ENCODE measurements at places on chromosomes 7 and 10.

GRCh38 chr7:25665374-25665773 is 437.1 kb upstream of the NPVF start:
- DNase-seq = no peak

- DNase-seq = no peak
These were observed 64.3 kb downstream of the PDGFA start for GRCh38 chr7:455110-455928.

DNA sequence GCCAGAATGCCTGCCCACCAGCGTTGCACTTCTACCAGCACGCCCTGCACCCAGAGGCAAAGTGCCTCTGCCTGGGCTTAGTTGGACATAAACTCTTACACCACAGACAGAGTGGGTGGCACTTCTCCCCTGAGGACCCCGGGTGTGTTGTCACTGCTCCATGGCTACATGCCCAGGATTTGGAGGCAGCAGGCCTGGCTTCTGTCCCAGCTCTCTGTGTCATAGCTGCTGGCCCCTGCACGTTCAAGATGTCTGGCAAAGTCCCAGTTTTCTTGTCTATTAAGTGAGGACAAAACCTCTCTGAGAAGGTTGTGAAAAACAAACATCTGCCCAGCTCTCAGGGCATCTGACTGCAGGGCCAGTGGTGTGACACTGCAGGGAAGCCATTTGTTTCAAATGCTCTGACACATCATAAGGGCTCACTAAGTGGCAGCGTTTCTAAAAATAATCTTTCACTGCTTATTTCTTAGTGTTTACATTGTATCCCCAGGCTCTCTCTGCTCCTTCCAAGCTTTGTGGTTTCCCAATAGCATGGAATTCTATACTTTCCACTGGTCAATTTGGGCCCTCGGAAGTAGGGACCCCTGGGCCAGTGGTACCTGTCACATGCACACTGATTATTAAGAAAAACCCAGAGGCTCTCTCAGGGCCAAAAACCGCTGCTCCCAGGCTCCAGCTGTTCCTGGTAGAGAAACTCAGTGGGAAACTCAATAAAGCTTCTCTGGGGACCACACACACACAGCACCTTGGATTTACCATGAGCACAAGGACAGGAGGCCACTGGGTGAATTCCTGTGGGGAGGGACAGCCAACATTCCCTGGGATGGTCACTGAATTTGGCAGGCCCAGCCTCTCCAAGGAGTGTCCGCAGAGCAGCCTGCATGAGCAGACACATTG is 86.2 kb upstream of the ANLN start:
- DNase-seq = no peak

GRCh38 chr7:2014391-2015241 is 218.1 kb downstream of the MAD1L1 start:
- DNase-seq = no peak

DNA sequence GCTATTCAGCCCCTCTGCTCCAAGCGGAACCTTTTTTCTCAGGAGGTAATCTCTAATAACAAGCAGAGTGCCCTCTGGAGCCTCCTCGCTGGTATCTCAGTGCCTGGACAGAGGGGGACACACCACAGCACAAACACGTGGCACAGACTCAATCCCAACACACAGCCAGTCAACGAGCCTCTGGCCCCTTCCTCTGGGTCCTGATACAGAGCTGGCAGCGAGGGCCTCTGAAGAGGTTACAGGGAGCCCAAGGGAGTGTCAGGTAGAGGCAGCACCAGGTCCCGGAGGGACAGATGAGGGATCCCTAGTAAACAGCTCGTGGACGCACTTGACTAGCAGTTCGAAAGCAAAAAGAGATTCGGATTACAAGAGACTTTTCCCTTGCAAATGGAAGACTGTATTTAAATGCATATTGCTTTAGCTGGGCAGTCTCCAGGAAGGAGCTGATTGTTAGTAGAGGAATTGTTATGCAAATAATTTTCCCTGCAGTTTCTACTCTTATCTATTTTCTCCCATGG is 14.1 kb downstream of the CXCL12 start:
- no peak for DNase-seq

DNA sequence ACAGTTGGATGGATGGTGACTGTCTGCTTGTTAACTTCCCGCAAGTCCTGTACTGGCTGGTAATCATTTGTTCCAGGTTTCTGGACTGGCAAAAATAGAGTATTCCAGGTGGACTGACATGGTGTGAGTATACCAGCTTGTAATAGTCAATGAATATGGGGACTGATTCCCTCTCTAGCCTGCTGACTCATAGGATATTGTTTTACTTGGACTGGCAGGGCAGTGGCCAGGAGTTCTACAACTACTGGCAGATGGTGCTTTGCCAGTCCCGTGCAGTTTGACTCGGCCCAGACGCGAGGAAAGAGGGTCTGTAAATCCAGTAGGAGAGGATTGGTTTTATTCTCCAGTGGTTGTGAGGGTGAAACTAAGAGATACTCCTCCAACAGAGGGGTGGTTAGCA is 78.0 kb downstream of the PRR15 start:
- no peak for DNase-seq

DNA sequence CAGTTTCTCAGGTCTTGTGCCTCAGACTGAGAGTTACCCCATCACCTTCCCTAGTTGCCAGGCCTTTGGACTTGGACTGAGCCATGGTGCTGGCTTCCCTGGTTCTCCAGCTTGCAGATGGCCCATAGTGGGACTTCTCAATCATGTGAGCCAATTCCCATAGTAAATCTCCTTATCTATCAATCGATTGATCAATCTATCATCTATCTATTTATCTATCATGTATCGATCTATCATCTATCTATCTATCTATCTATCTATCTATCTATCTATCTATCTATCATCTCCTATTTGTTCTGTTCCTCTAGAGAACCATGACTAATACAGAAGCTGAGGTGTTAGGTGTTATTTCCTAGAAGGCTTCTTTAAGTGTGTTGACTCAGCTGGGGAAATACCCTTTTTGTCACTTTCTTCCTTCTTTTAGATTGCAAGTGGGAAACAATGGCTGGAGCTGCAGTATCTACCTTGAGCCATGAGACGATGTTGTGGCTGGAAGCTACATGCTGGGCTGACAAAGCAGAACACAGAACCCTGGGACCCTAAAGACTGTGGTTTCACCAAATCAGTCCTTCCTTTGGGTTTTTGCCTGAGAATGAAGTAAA is 234.7 kb upstream of the GLI3 start:
- no peak for DNase-seq

DNA sequence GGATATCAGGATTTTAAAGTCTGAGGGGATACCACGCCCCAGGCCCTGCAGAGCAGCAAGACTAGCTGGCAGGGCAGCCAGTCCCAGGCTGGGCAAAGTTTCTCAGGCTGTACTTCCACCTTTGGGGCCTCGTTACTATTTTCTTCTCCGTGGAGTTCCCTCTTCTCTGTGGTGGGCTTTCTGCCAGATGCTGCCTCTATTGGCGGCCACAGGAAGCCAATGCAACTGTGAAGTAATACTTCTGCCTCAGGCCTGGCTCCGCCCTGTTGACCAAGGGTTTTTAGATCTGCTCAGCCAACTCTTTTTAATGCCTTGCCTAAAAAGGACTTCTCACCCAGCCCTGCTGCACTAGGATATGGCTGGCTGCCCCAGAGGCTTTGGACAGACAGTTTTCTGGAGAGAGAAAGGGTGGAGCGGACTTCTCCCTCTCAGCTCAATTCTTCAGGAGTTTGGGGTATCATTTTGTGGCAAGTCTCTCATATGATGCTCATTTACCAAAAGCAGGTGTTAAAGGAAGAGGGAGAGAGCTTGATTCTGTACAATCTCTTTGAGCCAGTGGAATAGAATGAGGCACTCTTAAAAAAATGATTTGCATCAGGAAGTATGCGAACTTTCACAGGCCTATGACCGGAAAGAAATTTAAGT is 67.4 kb downstream of the HHEX start:
- DNase-seq = no peak

DNA sequence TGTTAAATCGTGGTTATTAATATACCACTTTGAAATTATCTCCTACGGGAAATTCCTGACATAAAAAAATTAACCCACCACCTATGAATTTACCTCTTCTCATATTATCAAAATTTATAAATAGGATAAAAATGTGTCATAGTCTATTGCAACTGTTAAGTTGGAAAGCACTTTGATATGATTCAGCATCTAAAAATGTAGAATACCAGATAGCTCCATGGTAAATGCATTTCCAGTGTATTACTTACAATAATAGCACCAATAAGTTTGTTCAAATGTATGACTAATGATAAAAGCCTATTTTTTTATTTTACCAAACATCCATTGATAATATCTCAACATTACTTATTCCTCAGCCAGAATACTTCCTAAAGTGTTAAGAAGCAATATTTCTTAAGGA is 13.6 kb upstream of the KCND2 start:
- DNase-seq = no peak

DNA sequence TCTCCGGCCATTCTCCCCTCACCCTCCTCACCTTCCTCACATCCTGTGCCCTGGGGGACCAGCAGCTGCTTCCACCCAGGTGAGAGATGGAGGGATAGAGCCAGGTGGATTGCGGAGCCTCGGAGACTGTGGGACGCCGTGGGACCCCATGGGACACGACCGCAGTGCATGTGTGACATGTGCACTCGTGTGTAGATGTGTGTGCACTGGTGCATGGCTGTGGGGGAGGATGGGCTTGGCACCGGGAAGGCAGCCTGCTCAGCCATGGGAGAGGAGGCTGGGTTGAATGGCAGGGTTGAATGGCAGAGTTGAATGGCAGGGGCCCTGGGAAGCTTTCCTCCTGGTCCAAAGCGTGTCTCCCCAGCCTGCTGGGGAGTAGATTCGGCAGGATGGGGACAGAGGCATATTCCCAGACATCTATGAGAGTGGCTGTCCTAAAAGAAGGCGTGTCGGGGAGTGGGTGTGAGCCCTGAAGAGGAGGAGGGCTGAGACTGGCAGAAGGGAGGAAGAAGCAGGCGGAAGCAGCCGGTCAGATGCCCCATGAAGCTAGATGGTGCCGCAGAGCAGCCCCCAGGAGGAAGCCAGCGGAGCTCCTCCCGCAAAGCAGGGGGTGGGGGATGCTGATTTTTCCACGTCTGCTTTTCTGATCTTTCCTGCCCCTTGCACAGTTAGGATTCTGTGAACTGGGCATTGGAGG is 815 bp downstream of the GIMAP8 start:
- DNase-seq = no peak

DNA sequence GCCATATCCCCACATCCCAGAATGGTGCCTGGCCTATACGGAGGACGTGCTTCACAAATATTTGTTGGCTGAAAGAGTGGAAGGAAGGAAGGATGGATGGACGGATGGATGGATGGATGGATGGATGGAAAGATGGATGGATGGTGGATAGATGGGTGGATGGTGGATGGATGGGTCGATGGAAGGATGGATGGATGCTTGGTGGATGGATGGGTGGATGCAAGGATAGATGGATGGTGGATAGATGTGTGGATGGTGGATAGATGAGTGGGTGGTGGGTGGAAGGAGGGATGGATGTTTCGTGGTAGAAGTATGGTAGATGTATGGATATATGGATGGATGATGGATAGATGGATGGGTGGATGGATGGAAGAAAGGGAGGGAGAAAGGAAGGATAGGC is 10.8 kb downstream of the CHAT start:
- no peak for DNase-seq

All from NCI-H526 treated with DMSO at 0.1 percent for 48 hours (cell line).